Naive B cell (primary cell): ENCODE measurements at places on chromosomes 5 and 9. TPM values are rescaled to one million over a fixed set of nuclear protein-coding genes. Genes with fewer than 3 reads are reported as not detected.

PITX1 gene
- not detected for polyA plus RNA-seq

BTNL3 gene
- polyA plus RNA-seq, result not detected

LRRC19 gene
- polyA plus RNA-seq, result not detected

RAD50 gene
- polyA plus RNA-seq, result 33.5 TPM
